KBM-7 (cell line): ENCODE measurements at places on chromosomes 2 and 18.
A peak's percentile ranks its signal among the peaks of the same experiment; 100 is the strongest.

DNA sequence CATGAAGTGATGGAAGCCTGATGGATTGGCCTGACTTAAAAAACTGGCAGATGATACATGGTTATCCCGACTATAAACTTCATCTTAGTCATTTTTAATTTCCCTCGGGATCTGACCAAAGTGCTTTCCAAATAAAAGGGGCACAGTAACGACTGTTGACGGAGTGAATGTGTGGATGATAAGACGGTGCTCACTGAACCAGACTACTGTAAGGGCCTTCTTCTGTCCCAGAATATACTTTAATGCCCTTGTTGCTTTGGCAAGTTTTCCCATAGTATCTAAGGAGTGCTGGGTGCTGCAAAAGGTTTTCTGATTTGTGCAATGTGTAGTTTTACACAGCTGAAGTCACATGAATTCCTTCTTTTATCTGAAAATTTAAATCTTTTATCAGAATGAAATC, 373.5 kb downstream of the DSEL start:
- no peak for DNase-seq

- DNase-seq: no peak
Measured at GRCh38 chr2:75788154-75788553, 77.4 kb upstream of the GCFC2 start.

DNA sequence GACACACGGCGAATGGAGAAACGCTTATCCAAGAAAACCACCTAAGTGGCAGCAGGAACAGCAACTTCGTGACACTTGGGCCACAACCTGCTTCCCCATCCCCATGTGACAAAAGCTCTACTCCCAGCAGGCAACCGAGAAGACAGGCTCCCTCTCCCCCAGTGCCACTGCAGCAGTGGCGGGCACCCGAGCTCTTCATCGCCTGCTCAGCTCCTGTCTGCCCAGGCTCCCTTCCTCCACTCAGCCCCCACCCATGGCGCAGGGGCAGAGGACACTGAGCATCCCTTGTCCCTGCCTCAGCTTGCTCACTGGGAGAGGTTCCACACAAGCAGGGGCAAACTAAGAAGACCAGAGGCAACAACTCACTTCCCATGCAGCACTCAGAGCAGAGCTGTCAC, 22.9 kb downstream of the SLC66A2 start:
- DNase-seq: no peak

DNA sequence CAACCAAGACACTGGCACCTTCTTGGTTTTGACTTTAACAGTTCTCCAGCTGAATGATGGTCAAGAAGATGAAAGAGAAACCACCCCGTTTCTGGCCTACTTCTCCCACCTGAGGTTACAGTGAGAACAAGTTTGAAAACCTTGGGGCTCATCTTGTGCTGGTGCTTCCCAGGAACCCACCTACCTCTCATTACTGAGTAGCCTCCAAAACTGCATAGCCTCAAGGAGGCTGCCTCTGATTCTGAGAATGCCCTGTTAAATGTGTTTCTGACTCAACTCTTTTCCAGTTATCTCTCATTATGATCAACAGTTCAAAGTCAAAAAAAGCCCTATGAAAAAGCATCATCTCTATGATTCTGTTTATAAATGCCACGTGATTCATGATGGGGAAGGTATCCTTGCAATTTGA, 121.9 kb downstream of the CACNB4 start:
- DNase-seq: no peak

- no peak for DNase-seq
Measured at GRCh38 chr2:20674309-20674965, 7.5 kb downstream of the GDF7 start.

DNA sequence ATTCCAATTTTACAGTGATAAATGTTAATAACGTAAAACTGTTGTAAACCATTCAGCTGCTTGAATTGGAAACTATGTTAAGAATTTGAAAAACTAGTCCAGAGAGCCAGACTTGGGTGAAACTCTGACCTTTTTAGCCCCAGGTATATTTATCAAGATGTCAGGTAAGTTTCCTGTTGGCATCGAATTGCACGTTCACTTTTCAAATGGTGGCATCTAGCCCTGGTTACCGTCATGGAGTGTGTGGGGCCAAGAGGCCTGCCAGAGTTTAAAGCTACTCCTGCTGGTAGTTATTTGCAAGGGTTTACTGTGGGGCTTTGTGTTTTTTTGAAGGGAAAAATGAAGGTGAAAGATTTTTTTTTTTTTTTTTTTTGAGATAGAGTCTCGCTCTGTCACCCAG, 109.9 kb downstream of the WDSUB1 start:
- no peak for DNase-seq

GRCh38 chr2:16487686-16488085, 177.9 kb downstream of the CYRIA start:
- DNase-seq: peak; percentile 21
